ENCODE measurements at places on chromosomes 1 and 21. TPM values are rescaled to one million over a fixed set of nuclear protein-coding genes. Genes with fewer than 3 reads are reported as not detected.

GRCh38 chr1:34918977-34919561 lies 10.4 kb downstream of the DLGAP3 start:
- no peak overlapping the region for H3K27ac ChIP-seq
- H3K36me3 ChIP-seq: no peaks in the 10 kb centered on the region
- H3K4me3 ChIP-seq: no peak overlapping the region
- no peaks in the 10 kb centered on the region for H3K4me1 ChIP-seq
- peaks cover 18% of the 10 kb centered on the region for H3K27me3 ChIP-seq

TFF2 gene
- 0.12 TPM for polyA plus RNA-seq

DNA sequence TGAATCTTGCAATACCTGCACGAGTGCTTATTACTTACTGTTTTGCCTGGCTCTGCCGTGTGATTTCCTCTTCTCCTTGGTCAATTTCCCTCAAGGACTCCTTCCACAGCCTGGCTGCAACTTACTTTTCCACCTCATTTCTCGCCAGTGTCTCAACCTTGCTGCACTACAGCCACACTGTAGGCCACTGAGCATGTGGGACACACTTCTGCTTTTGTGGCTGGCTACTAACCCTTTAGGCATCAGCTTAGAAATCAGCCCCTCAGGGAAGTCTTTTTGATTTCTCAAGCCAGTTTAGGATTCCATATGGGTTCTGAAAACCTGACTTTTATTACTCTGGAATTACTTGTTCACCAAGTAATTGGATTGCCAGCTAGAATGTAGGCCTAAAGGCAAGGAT lies 5.2 kb upstream of the DMRTB1 start:
- DNase-seq: no peak
- no peak overlapping the region for H3K4me3 ChIP-seq
- H3K4me1 ChIP-seq: no peaks in the 10 kb centered on the region
- no peak overlapping the region for H3K27ac ChIP-seq
- H3K27me3 ChIP-seq: no peaks in the 10 kb centered on the region

VANGL2 gene
- 18.8 TPM for polyA plus RNA-seq

DNA sequence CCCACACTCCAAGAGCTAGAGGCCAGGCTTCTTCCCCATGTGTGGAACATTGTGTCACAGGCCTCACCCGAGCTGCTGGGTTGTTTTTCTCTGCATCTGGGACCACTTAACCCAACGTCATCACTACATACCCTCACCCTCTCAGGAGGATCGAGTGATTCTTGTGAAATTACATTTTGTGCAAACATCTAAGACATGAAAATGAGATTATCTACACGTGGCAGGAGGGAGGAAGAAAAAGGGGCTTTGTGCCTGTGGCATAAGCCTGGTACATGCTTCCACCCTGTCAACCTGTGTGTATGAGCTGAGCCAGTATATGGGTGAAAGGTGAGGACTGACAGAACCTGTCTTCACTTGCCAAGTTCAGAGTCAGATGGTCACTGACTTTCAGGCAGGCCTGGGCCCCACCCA lies 1.6 kb downstream of the CPT2 start:
- no peaks in the 10 kb centered on the region for H3K27me3 ChIP-seq
- peaks cover 24% of the 10 kb centered on the region for H3K36me3 ChIP-seq
- DNase-seq: peak; percentile 64
- H3K4me3 ChIP-seq: no peak overlapping the region

CFH gene
- polyA plus RNA-seq: 16.4 TPM

GRCh38 chr1:160835751-160836150 lies 26.9 kb downstream of the CD244 start:
- H3K4me3 ChIP-seq: no peak overlapping the region
- no peaks in the 10 kb centered on the region for H3K36me3 ChIP-seq
- peaks cover 2% of the 10 kb centered on the region for H3K4me1 ChIP-seq
- no peak for DNase-seq

NFASC gene
- 10.1 TPM for polyA plus RNA-seq

DNA sequence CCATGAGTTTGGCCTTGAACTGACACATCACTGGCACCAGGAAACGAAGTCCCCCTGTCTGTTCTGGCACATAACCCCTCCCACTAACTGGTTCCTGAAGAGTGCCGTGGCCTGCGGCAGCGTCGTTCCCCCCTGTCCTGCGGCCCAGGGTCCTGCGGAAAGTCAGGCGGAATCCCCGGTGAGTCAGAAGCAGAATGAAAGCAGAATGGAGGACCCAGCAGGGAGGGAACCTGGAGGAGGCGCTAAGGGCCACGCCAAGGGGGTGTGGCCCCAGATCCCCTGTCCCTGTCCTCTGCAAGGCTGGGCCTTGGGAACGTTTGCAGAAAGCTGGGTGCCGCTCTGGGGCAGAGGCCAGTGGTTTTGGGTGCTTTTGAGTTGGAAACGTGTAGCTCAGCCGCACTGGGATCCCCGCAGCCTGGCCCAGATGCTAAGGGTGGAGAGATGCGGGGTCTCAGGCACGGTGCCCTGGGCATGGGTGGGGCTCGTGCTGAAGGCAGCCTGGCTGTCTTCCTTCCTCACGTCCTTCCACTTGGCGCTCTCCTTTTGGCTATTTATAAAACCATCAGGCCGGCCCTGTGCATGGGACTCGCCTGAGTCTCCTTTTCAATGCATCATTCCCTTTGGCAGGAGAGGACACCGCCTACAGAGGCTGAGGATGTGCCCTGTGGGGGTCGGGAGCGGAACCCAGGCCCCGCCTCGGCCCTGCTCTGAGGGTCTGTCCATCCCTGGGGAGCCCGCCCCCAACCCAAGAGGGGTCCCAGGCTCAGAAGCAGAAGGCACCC lies 36.2 kb downstream of the TP73 start:
- H3K4me3 ChIP-seq: no peak overlapping the region
- H3K36me3 ChIP-seq: no peaks in the 10 kb centered on the region
- H3K4me1 ChIP-seq: peaks cover 14% of the 10 kb centered on the region
- H3K27ac ChIP-seq: no peak overlapping the region
- peaks cover 7% of the 10 kb centered on the region for H3K27me3 ChIP-seq

DNA sequence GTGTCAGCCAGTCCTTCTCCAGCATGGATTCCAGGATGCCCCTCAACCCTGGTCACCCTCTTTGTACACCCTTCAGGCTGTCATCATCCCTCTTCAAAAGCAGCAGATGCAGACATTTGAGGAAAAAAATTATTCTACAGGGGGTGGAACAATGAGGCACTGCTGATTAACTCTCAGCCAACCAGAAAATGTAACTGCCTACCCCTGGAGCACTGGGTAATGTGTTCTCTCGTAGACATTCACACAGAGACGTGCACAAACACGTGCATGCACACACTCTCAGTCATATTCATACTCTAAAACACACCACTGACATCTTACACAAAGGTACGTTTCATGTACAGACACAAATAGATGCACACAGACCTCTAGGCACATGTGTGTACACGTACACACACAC lies 175.4 kb downstream of the TRABD2B start:
- DNase-seq: no peak
- H3K4me1 ChIP-seq: peaks cover 15% of the 10 kb centered on the region
- H3K27me3 ChIP-seq: no peaks in the 10 kb centered on the region
- H3K36me3 ChIP-seq: no peaks in the 10 kb centered on the region

CCNL2 gene
- polyA plus RNA-seq: 285 TPM

DNA sequence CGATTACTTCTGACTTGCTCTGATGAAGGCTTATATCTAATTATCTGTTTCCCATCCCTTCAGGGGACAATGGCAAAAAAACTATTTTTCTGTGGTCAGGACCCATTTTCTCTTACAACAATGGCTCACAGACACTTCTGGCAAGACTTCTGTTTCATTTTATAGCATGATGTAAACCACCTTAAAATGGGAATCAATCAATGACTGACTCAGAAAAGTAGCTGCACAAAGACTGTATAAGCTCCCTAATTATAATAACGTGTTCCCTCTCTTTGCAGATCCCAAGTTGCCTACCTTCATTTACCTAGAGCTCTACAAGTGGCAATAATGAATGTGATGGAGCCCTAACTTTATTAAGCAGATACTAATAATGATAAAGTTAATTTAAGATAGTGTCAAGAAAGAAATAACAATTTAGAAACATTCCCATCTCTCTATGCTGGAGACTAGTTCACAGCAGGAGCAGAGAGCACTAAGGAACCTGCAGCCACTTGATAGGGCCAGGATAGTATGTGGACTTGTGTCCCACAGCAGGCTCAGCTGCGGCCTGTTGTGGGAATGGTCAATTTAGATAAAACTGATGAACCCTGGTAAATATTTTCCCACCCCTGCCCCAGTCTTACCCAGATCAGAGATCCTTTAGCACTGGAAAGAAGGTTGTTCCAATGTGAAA lies 538 bp downstream of the GBP2 start:
- peaks cover 17% of the 10 kb centered on the region for H3K4me1 ChIP-seq
- H3K36me3 ChIP-seq: peaks cover 9% of the 10 kb centered on the region
- no peaks in the 10 kb centered on the region for H3K27me3 ChIP-seq
- H3K27ac ChIP-seq: peak overlapping the region; percentile 96

GRCh38 chr1:35576061-35576765 lies 3.1 kb downstream of the TFAP2E start:
- no peak overlapping the region for H3K4me3 ChIP-seq
- no peaks in the 10 kb centered on the region for H3K36me3 ChIP-seq
- H3K27ac ChIP-seq: no peak overlapping the region
- peaks cover 21% of the 10 kb centered on the region for H3K4me1 ChIP-seq
- DNase-seq: no peak

DNA sequence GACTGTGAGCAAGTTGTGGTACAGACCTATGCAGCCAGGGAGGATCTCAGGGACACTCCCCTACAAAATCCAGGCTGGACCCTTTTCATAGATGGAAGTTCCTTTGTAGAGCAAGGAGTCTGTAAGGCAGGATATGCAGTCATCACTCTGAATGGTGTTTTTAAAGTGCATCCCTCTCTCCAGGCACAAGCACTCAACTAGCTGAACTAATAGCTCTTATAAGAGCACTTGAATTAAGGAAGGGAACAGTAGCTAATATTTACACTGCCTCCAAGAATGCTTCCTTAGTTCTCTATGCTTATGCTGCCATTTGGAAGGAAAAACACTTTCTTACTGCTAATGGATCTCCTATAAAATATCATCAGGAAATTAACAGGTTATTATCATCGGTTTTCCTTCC lies 27.0 kb upstream of the SMYD3 start:
- no peak overlapping the region for H3K4me3 ChIP-seq
- no peak for DNase-seq
- no peaks in the 10 kb centered on the region for H3K27me3 ChIP-seq
- H3K4me1 ChIP-seq: no peaks in the 10 kb centered on the region
- no peak overlapping the region for H3K27ac ChIP-seq

GRCh38 chr1:23562137-23562876 lies 3.0 kb upstream of the ID3 start:
- peak overlapping the region; percentile 94 for H3K27ac ChIP-seq
- peaks cover 4% of the 10 kb centered on the region for H3K36me3 ChIP-seq
- peak; percentile 96 for DNase-seq

Measured in large intestine (tissue), 12 donors.